Fibroblast of skin of right biceps (primary cell): ENCODE measurements at places on chromosomes 16 and 17.

DNA sequence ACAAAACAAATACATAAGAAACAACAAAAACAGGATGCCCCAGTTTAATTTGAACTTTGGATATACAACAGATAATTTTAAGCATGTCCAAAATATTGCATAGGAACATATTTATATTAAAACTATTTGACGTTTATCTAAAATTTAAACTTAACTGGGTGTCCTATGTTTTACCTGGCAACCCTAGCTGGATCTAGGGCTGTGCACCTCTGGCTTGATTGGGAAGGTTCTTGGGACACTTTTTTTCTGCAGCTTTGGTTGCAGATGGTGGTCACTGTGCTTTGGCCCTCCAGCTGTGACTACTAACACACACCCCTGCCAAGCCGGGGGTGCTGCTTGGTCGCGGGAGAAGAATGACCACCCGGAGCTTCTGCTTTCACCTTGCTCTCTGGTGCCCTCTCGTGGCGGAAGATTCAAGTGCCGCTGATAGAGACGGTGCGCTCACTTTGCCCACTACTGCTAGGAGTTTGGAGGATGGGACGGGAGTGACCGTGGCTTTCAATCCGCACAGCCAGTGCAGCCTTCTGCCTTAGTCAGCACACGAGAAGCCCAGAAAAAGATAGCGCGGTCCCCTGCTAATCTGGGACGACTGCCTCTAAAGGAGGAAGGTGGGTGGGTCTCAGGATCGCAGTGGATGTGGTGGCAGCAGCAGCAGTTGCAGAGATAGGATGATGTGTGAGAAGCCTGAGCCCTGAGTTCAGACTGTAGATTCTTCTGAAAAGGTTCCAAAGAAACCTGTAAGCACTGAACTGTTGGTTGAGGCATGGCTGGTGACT lies 6.7 kb downstream of the SPACA3 start:
- peak; percentile 62 for DNase-seq

GRCh38 chr16:30728899-30729672 lies 19.1 kb upstream of the PHKG2 start:
- no peak for DNase-seq

DNA sequence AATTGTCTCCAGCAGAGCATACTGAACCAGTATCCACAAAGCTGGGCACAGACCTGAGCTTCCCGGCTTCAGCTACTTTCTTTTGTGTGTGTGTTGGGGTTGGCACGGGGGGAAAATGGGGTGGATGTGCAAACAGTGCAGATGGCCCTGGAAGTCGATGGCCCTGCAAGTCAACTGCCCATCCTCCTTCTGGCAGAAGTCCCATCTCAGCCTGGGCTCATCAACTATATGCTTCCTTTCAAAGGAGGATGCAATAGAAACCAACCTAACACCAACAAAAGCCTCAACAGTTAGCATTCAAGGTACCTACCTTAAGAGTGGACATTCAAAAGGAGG lies 55.7 kb downstream of the SOX9 start:
- no peak for DNase-seq

- DNase-seq: no peak
Measured at GRCh38 chr16:50275098-50275415, 8.7 kb downstream of the ADCY7 start.

DNA sequence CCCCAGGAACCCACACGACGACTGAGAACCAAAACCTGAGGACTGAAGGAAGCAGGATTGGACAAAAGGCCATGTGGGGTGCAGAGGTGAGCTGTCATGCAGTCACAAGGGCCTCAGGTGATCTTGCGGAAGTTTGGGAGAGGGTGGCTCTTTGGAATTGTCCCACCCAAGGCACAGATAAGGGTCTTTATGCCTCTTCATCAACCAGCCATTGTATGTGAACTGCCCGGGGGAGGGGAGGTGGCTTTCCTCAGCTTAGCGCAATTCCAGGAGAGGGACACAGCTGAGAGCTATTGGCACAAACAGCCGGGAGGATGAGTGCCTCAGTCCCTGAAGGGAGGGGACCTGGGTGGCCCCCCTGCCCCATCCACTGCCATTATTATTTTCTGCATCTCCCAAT lies 55.1 kb upstream of the PHOSPHO1 start:
- DNase-seq: no peak

GRCh38 chr17:45149669-45150664 lies 1.7 kb downstream of the HEXIM1 start:
- peak; percentile 59 for DNase-seq

- peak; percentile 70 for DNase-seq
Measured at GRCh38 chr17:14775731-14776492, 475.0 kb downstream of the HS3ST3B1 start.

- no peak for DNase-seq
Measured at GRCh38 chr16:4910828-4911227, 26.1 kb downstream of the PPL start.

- no peak for DNase-seq
Measured at GRCh38 chr17:8939496-8940334, 25.8 kb downstream of the PIK3R5 start.

DNA sequence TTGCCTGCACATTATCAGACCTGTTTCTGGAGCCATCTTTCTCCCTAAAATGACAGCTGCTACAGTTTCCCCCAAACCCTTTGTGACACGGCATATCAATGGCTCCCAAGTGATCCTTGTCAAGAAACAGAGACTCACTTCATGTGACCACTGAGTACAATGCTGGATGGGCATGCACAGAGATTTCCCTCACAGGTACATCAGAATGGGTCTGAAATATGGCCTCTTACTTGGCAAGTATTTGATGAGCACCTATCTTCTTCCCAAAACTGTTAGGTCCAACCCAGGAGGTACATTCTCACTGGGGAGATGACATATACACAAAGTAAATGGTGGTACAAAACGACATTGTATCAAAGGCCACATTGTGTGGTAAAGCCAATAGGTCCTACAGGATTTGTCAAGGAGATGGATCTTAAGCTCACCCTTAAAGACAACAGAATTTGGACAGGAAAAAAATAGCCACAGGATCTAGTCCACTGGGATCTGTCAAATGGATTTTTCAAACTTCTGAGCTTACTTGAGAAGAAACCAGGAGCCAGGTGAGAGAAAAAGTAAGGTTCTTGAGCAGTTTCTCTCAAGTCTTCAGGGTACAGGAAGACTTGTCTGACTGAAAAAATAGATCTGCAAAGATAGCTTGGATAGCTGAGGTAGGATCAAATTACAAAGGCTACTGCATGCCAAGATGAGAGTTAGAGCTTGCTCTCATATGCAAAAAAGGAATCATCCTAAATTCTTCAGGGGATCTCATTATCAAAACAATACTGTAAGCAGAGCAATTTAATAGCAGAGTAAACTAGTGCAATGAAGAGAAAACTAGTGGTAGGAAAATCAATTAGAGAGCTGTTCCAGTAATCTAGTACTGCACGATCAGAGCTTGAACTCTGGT lies 28.8 kb downstream of the RNF43 start:
- no peak for DNase-seq
